Left lobe of liver (tissue), 2 donors: ENCODE measurements at places on chromosomes 13 and 19. TPM values are rescaled to one million over a fixed set of nuclear protein-coding genes. Genes with fewer than 3 reads are reported as not detected.

F10 gene
- total RNA-seq: 124 TPM

LGALS7B gene
- not detected for total RNA-seq

FPR2 gene
- total RNA-seq: 0.73 TPM

EBPL gene
- total RNA-seq: 62.5 TPM

CEACAM5 gene
- 0.81 TPM for total RNA-seq
